A549 treated with dexamethasone at 1 μM for 4 hours (cell line): ENCODE measurements at places on chromosomes 6 and 20. TPM values are rescaled to one million over a fixed set of nuclear protein-coding genes. Genes with fewer than 3 reads are reported as not detected.

BACH2 gene
- 0.67 to 1.2 TPM (median 0.99 TPM) in 5 replicates for total RNA-seq

SPATS1 gene
- not detected in 5 replicates for total RNA-seq

OOEP gene
- not detected in 5 replicates for total RNA-seq

TGM3 gene
- 0.05 to 0.12 TPM (median 0.07 TPM) in 3 of 5 replicates, not detected in the others for total RNA-seq

CRIP3 gene
- total RNA-seq, result 0.11 to 0.71 TPM (median 0.28 TPM) in 5 replicates

E2F1 gene
- 21.6 to 27.2 TPM (median 27.1 TPM) in 5 replicates for total RNA-seq

TMC2 gene
- 0.02 TPM in 1 of 5 replicates, not detected in the others for total RNA-seq

DYNLT1 gene
- 90.5 to 139 TPM (median 95.9 TPM) in 5 replicates for total RNA-seq

BEND3 gene
- total RNA-seq, result 3.0 to 4.1 TPM (median 4.1 TPM) in 5 replicates

WFDC12 gene
- total RNA-seq, result not detected in 5 replicates

SDC4 gene
- 88.5 to 111 TPM (median 102 TPM) in 5 replicates for total RNA-seq

CCN5 gene
- 23.1 to 34.3 TPM (median 24.5 TPM) in 5 replicates for total RNA-seq

THEMIS gene
- total RNA-seq, result not detected in 5 replicates

DEFB124 gene
- total RNA-seq, result 0.21 to 0.72 TPM (median 0.35 TPM) in 4 of 5 replicates, not detected in the other
